ENCODE measurements at places on chromosomes 6 and 20.
A peak's percentile ranks its signal among the peaks of the same experiment; 100 is the strongest.

DNA sequence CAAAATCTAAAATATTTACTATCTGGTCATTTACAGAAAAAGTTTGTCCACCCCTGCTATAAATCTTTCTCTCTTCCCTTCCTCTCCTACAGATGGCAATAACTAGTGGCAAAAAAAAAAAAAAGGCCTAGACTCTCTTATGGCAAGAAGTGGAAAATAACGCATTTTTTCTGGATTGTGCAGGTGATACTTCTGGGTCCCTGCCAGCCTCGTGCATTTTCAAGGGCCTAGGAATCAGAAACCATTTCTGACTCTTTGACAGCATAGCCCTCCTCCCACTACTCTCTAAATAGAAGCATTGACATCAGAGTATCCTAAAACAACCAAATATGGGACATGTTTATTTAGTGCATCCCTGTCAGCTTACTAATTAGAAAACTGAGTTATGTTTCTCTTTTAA, 251.0 kb downstream of the KHDC1L start:
- DNase-seq = no peak

DNA sequence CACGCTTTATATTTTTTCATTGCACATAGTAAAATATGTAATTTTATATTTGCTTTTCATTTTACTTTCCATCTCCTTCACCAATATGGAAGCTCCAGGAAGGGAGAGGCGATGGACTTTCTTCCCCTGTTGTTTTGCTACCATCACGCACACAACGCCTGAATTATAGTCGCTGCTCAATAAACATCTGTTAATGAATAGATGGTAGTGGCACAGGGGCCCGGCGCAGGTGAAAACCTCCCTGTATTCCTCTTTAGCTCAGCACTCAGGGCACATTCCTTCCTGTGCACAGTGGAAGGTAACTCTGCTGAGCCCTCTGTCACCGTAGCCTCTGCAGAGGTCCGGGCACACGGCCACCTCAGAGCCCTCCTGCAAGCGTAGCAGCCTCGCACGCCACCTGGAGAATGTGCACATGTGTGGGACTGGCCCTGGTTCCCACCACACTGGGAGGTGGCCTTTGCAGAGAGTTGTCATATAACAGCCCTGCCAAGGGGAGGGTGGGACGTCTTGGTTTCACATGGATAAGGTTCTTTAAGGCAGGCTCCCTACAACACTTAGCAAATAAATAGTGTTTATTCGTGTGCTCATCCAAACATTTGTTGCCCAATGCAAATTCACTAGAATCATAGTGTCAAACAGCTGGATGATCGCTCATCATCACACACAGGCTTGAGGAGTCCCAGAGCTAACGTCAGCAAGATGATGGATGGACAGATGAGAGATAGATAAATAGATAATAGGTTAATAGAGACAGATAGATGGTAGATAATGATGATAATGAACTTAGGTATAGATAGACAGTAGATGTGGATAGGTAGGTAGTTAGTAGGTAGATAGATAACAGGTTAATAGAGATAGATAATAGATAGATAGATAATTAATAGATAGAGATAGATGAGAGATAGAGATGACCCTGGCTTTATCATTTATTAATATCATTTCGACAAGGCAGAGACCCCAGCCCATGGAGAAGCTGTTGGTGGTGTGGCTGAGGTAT, 32.3 kb upstream of the AFDN start:
- no peak for DNase-seq

- DNase-seq = no peak
These were observed 29.8 kb downstream of the SYNJ2 start for GRCh38 chr6:158011478-158011920.

DNA sequence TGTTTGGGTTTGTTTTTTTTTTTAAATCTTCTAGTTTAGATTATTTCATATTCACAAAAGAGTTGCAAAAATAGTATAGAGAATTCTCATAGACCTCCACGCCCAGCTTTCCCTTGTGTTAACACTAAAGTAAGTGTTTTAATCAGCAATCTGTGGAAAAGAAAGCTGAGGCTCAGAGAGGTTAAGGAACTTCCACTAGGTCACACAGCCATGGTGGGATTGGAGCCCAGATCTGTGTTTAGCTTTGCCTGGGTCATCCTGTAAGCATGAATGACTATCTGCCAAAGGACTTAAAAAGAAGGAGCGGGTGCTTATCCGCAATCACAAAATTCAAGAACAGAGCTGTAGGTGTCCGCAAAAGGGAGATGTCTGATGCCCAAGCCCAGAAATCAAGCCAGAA, 60.5 kb downstream of the EDN3 start:
- DNase-seq = no peak

GRCh38 chr6:109686566-109687265, 4.3 kb downstream of the AK9 start:
- no peak for DNase-seq

GRCh38 chr6:111871725-111872400, 1.4 kb downstream of the FYN start:
- DNase-seq = no peak

DNA sequence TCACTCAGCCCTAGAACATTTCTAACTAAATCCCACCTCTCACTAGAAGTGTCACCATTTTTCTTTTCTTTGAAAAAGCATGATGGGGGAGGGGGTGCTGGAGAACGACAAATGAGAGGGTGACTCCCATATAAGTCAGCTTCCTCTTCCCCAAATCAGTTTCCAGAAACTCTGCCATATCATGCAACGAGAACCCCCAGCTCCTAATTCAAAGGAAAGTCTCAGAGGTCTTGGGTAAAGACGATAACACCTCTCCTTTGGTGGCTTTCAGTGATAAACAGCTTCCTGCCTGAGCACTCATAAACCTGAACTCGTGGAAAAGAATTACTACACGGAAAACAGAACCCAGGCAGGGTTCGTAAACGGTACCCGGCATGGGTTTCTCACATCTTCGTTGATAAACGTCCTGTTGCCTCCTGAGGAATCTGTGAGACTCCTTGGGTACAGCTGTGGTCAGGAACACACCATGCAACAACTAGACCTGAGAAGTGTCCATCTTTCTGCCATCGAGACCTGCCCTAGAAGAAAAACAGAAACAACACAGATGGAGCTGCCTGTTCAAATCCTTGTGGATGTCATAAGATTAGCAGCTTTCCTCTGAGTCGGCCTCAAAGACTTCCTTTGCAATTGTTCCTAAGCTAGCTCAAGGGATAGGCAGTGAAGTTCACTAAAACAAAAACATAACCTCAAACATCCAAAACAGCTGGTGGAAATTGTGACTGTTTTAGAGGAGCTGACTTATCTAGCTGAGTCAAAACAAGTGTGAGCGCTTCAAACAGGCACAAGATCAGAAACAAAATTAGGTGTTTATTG, 185.8 kb upstream of the PRDM1 start:
- DNase-seq = peak; percentile 62

DNA sequence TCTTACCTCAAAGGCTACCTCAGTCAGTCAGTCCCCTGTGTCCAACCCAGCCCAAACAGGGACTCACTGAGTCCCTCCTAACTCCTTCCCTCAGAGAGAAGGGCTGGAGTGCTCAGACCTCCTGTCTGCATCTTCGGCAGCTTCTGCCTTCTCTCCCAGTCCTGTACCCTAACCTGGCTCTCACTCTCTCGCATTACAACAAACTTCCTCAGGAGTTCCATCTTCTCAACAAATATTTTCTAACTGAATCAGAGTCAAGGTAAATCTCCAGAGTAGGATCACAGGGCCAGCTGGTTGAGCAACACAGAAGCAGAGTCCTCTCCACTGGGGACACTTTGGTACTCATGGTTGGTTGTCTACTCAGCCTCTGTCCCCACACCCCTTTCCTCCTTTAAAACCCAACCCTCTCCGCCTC, 92.3 kb downstream of the MRPL14 start:
- DNase-seq = no peak

GRCh38 chr6:19551611-19552010, 285.6 kb upstream of the ID4 start:
- DNase-seq = no peak

GRCh38 chr6:17662585-17662984, 44.1 kb downstream of the NUP153 start:
- peak; percentile 10 for DNase-seq

GRCh38 chr6:136192902-136193301, 57.2 kb downstream of the MTFR2 start:
- no peak for DNase-seq

All from GF-D8 (cell line).